ENCODE measurements at places on chromosomes 6 and 20.

GRCh38 chr6:64497634-64498033 lies 862.0 kb downstream of the PHF3 start:
- no peak for DNase-seq

DNA sequence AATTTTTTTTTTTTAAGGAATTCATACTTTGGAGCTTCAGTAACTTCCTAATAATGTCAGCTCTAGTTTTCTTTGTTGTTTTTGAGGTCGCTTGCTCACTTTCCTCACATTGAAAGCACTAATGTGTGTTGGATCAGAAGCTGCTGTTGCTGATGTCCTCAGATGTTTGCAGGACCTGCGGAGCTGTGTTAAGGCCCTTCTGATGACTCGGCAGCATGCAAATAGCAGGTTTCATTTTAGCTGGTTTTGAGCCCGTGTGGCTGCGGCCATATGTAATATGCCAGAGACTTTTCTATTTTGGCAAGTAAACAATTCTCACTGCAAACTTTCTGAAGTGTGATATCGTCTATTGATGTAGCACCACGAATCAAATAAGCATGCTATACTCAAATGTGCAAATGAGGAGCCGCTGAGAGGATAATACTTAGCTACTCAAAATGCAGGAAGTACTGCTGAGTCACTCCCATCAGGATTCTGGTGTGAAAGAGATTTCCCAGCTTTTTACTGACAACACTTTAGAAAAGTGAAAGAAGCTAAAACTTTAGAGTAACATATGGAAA lies 187.8 kb downstream of the SASH1 start:
- no peak for DNase-seq

GRCh38 chr6:150878347-150879213 lies 13.1 kb downstream of the MTHFD1L start:
- DNase-seq: no peak

DNA sequence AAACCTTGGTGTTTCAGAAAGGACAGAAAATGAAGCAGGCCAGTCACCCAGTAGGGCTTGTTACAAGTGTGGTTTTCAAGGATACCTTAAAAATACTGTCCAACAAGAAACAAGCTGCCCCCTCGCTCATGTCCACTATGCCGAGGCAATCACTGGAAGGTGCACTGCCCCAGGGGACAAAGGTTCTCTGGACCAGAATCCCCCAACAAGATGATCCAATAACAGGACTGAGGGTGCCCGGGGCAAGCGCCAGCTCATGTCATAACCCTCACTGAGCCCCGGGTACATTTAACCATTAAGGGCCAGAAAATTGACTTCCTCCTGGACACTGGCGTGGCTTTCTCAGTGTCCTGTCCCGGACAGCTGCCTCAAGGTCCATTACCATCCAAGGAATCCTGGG lies 6.6 kb upstream of the NT5DC1 start:
- no peak for DNase-seq

- no peak for DNase-seq
Observed at GRCh38 chr6:6331946-6332601, 11.6 kb upstream of the F13A1 start.

DNA sequence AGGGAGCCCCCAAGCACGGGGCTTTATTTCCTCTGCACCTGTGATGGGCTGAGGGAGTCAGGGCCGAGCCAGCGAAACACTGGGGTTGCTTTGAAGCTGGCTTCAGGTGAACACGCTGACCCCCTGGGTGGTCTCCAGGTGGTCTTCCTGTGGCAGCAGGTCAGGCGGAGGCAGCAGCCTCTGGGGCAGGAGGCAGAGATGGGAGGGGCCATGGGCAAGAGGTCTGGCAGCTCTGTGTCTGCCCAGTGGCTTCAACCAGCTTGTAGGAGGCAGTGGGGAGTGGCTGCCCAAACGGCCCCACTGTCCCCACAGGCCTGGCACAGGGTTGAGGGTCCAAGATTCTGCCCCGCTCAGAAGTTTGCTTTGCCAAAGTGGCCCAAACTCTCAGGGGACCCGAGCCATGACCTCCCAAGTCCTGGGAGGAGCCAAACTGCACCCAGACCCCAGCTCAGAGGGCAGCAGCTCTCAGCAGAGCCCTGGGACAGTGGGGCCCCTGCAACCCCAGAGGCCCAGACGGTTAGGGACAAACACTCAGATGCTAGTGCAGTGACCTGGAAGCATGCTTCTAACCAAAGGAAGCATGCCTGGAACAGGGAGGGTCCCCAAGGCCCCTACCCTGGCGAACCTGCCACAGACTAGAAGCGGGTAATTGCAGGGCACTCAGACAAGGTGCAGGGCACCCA lies 15.3 kb downstream of the NTSR1 start:
- DNase-seq: no peak

DNA sequence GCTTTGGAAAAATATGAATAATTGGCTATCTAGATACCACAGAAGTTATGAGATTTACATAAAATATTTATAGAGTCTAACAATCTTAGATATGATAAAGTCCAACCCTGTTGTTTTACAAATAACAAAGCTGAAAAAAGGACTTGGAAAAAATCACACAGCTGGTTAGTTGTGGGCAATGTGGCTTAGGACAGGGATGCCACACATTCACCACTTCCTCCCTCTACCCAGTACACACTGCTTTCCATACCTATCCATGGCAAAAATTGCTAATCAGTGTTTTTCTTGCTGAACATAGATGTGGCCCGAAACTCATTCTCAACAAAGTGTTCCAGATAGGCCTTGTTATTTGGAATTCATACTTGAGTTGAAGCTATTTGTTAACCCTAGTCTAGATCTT lies 147.3 kb upstream of the BMP5 start:
- DNase-seq: no peak

GRCh38 chr6:2839982-2840748 lies 1.5 kb downstream of the SERPINB1 start:
- no peak for DNase-seq

DNA sequence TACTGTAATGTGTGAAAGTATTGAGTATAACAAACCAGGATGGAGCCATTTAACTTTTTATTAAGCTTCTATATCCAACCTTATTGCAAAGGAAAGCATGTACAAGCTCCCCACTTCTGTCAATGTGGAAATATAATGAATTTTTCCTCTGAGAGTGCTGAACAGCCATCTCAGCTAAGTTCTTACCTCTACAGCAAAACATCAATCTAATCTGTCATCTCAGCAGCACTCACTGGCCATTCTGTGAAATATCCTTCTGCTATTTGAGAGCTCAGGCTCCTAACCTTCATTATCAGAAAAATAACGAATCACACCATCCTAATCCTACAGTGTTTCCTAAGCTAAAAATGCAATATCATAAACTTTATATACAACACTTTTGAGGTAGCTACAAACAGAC lies 194.0 kb upstream of the RNF217 start:
- DNase-seq: no peak

- DNase-seq: no peak
Observed at GRCh38 chr6:36374972-36375371, 12.5 kb downstream of the ETV7 start.

All from BE2C (cell line).